ENCODE measurements at places on chromosomes 16 and 17. TPM values are rescaled to one million over a fixed set of nuclear protein-coding genes. Genes with fewer than 3 reads are reported as not detected.

The NUP88 gene
- 73.4 TPM for total RNA-seq

The TMEM231 gene
- total RNA-seq = 11.0 TPM

The ACSF2 gene
- total RNA-seq = 29.1 TPM

DNA sequence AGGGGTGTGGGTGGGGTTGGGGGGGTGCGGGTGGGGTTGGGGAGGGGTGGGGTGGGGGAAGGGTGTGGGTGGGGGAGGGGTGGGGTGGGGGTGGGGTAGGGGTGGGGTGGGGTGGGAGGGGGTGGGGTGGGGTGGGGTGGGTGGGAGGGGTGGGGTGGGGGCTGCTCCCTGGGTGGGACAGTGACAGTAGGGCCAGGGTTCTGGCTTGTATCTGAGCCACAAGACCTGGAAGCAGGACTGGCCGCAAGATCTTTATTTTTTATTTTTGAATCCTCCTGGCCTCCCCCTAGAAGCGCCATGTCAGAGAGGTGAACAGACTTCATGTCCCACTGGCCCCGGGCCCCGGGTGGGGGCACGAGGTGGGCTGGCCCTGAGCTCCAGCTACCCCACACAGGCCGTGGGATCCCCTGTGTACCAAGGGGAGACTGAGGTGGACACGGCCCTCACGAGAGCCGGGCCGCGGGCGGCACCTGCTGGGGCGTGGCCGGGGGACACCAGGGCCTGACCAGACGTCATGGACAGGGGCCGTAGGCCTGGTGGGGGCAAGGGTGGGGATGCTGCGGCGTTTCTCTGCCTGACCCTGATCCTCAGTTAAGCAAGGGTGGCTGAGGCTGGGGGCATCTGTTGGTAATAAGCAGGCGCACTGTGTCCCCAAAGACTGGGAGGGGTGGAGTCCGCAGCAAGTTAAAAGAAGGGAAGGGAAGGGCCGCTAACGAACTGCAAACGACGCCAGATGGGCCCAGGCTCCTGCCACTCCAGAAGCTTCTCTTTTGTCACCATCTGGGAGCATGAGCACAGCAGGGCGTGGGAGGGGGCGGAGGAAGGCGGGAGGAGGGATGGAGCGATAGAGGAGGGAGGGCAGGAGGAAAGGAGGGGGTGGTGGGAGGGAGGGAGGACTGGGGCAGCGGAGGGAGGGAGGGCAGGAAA, 22.3 kb upstream of the PABPN1L start:
- DNase-seq = no peak

- no peak for DNase-seq
These were observed 13.0 kb upstream of the DHRS7B start for GRCh38 chr17:21113716-21114115.

DNA sequence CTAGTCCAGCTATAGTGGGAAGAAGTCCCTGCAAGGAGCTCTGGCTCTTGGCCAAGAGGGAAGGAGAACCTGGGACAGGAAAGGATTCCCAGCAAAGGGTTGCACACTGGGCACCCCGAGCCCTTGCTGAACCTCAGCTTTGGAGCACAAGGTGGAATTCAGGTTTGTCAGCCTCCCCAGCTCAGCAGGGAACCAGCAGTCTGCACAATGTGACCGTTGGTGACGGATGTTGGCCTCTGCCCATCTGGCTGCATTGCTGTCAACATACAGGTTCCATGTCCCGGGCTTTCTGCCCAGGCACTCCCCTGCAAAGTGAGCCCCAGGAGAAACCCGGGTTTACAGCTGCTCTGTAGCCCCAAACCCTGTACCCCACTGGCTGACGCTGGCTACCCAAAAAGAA, 6.7 kb downstream of the RPRML start:
- DNase-seq = no peak

DNA sequence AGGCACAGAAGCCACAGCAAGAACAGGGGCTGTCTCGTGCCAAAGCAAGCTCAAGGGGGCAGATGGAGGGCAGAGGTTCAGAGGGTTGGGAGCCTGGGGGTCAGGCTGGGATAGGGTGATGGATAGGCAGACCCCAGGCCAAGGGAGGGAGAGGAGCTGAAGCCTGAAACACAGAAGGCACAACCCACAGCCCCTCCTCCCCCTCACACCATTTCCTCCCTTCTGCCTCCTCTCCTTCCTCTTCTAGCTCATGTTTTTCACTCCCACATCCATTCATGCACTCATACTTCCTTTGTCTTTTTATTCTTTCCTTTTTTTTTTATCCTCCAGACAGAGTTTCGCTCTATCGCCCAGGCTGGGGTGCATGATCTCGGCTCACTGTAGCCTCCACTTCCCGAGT, 61.1 kb downstream of the SOCS1 start:
- DNase-seq = no peak

Measured in M059J (cell line).